CD8-positive, alpha-beta T cell (primary cell): ENCODE measurements at places on chromosomes 4 and X. TPM values are rescaled to one million over a fixed set of nuclear protein-coding genes. Genes with fewer than 3 reads are reported as not detected.

Gene PAGE1
- total RNA-seq: not detected

Gene PNMA6F
- total RNA-seq: not detected

Gene CXCL11
- total RNA-seq: not detected

Gene CLIC2
- total RNA-seq: not detected

Gene DMP1
- total RNA-seq: not detected

Gene PRDM5
- 1.1 TPM for total RNA-seq
